ENCODE measurements at places on chromosomes 5 and 9.

GRCh38 chr9:121975801-121976277 lies 117.3 kb downstream of the TTLL11 start:
- no peak for DNase-seq

DNA sequence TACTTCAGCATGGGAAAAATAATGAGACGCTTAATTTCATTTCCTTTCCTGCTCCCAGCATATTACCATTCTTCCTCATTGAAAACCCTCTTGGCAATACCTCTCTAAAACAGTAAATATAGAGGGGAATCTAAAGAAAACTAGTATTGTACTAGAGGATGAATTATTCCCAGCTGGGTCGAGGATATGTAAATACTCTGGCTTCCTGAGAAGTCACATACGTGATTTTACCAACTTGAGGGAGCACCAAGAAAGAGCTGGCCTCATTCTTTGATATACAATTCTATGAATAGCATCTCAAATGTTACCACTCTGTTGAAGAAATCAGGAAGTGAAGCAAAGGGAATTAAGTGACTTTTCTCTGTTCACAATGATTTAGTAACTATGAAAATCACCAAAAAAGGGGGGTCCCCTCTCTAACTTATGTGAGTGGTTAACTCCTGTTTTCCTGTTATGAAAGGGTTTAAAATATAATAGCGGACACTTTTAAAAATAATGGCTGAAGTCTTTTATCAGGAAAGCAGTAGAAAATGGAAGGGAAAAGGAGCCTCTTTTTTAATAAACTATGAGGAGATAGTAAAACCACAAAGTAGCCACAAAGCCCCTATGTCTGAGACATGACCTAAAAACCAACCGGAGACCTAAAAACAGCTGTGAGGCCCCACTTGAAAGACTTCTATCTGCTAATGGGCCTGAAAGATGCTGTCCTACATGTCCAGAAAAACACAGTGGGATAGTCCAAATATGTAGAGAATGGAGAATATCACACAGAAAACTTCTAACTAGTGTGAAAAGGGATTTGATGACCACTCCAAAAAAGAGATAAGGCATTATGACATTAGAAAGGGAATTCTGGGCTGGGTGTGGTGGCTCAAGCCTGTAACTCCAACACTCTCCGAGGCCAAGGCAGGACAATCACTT lies 42.6 kb downstream of the LPAR1 start:
- no peak for DNase-seq

- DNase-seq: no peak
These were observed 447.9 kb downstream of the SPATA31D1 start for GRCh38 chr9:82436475-82436874.

GRCh38 chr9:97808972-97809371 lies 44.1 kb upstream of the FOXE1 start:
- peak; percentile 64 for DNase-seq

DNA sequence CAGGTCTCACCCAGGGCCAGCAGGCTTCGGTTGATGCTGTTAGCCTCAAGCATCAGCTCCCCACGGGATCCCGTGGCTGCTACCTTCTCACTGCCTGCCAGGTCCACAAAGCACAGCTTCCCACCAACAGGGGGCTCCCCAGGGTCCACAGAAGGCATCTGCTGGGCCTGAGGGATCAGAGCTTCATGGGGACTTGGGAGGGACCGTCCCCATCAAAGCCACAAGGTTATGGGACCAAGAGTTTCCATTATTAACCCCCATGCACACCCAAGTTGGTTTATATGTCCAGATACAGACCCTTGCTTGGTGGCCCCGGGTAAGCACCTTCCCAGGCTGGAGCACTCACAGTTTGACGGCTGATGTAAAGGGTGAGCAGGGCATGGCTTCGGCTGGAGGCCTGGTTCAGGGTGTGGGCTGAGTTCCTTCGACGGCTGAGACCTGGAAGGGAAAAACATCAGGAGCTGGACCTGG lies 3.0 kb downstream of the KIF12 start:
- no peak for DNase-seq

GRCh38 chr9:99713838-99714306 lies 107.8 kb upstream of the NR4A3 start:
- no peak for DNase-seq

DNA sequence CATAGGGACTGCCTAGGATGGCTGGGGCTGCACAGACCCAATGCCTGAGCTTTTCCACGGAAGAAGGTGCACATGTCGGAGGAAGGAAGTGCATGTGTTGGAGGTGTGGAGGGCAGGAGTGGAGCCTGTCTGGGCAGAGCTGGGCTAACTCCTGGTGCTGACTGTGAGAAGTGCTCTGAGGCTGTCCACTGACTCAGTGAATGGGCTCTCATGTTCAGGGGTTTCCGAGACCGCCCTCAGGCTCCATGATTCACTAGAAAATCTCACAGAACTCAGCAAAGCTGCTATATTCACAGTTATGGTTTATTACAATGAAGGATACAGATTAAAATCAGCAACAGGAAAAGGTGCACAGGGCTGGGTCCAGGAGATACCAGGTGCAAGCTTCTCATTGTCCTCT lies 37.2 kb downstream of the NTNG2 start:
- DNase-seq: no peak

- no peak for DNase-seq
These were observed 63.8 kb downstream of the SNCAIP start for GRCh38 chr5:122375801-122376200.

- no peak for DNase-seq
These were observed 62.0 kb downstream of the DROSHA start for GRCh38 chr5:31469886-31470285.

- no peak for DNase-seq
These were observed 812.8 kb upstream of the NUDT12 start for GRCh38 chr5:104375345-104375744.

DNA sequence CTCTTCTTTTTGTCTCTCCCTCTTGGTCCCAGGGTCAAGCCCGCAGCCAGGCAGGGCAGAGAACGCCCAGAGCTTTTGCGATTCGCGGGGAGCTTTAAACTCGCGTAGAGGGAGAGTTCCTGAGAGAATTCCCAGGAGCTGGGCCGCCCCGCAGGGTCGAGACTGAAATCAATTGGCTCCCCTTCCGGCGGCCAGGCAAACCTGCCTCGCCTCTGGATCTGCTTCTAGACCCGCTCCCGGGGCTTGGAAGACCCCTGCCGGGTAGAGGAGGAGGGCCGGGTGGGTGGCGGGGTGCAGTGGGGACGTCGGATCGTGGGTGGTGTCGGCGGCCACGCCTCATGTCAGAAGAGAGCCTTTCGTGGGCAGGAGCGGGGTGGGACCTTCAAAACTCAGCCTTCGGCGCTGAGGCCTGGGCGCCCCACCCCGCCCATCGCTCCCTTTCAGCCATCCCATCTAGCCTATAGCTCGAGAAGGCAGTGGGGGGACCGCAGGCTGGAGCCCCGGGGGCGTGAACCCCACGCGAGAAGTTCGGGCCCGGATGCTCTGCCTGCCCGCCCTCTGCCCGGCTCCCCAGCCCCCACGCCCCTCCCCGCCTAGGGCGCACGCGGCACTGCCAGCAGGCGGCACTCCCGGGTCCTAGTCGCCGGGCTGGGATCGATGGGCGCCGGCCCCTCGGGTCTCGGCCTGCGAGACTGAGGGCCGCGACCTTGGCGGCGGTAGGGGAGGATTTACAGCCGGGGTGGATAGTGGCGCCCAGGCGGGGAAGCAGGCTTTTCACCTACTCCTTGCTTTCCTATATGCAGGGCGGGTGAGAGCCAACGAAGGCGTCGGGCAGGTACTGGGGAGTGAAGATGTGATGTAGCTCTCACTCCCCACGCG lies 6.1 kb downstream of the PRDM6 start:
- DNase-seq: no peak

DNA sequence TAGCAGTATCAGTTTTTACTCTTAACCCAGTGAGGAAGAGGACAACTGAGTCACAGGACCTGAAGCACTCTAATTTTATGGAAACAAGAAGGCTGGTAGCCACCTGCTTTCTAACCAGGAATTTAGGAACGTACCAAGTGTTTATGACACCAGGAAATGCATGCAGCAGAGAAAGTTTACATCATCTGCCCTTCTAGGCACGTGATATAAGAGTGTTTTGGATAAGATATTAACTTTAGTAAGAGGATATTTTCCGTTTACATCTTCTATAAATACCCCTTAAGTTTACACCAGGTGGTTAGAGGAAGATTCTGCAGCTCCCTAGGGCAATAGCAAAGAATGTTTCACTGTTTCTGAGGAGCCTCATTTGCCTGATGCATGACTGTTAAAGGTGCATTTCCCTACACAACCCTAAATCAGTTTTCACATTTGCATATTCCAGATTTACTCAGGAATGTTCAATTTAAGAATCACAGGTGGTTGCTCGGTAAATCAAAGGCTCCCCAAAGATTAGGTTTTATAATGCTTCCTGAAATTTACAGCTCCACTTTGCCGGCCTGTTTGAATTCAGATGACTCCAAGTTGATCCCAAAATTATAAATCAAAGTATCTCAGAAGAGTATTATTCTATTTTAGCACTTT lies 1.8 kb downstream of the TSC1 start:
- DNase-seq: no peak

- DNase-seq: no peak
These were observed 561.1 kb upstream of the DAP start for GRCh38 chr5:11322133-11322532.

DNA sequence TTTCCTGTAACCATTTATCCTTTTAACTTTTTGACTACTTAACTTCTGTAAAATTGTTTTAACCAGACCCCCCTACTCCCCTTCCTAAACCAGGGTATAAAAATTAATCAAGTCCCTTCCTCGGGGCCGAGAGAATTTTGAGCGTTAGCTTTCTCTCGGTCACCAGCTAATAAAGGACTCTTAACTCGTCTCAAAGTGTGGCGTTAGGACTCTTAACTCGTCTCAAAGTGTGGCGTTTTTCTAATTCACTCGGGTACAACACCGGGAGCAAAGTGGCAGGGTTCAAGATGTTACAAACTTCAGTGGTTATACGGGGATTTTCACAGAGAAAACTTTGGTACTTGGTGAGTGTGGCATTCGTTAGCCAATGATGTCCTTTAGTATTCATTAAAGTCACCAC lies 39.7 kb upstream of the PPP1R26 start:
- DNase-seq: no peak

DNA sequence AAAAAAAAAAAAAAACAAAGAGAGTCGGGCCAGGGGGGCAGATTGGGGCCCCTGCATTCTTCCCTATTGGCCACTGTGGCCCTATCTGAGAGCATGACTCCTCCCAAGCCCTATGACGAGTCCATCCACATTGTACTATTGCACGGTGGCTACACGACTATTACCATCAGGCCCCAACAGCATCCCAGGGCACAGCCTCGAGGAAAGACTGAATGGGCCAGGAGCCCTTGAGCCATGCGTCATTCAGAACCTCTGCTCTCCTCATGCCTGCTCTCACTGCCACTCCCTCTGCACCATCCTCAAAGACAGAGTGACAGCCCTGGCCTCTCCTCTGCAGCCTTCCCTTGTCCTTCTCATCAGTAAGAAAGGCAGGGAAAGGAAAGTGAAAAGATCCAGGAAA lies 20.2 kb upstream of the ORM1 start:
- DNase-seq: no peak

GRCh38 chr5:133830911-133831310 lies 137.5 kb downstream of the C5orf15 start:
- DNase-seq: no peak

DNA sequence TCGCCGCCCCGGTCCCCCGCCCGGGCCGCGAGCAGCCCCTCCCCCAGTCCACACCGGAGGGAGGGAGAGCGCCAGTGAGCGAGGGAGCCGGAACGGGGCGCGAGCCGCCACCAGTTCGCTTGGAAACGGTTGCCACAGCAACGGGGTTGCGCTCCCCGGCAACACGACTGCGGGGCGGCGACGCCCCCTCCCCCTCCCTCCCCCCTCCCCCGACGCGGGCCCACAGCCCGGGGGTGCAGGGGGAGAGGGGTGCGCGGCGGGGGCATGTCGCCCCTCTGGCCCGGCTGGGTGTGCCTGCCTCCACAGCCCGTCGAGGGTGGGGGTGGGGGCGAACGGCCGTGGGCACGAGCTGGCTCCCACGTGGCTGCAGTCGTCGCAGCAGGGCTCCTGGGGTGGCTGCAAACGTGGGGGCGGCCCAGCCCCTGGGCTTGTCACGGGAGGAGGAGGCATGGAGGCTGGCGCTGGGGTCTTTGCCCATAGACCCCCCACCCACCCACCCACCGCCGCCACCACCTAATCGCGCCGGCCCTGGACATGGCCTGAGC lies 524 bp downstream of the PRR7 start:
- peak; percentile 73 for DNase-seq

DNA sequence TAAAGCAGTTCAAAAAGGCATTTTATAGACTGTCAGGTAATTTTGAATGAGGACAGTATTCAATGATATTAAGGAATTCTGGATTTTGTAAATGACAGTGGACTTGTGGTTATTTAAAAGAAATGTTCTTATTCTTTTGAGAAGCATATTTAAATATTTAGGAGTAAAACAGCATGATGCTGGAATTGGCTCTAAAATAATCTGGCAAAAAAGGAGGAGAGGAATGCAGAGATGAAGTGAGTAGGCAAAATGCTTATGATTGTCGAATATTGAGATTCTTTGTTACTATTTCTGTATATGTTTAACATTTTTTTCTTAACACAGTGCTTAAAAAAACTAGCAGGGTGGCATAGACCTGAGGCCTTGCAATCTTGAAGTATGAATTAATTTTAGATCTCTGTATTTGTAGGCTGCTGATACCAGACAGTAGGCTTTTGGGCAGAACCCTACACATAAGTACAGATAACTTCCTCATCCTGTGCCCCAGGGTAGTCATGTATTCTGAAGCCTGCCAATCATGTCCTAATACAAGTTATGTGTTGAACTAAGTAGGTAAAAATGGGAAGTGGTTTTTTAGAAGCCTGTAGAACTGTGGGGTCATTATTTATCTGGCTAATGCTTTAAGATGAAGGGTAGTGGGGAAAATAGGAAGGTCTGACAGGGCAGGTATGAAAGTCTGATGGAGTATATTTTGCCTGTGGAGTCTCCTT lies 9.4 kb downstream of the CD180 start:
- no peak for DNase-seq

DNA sequence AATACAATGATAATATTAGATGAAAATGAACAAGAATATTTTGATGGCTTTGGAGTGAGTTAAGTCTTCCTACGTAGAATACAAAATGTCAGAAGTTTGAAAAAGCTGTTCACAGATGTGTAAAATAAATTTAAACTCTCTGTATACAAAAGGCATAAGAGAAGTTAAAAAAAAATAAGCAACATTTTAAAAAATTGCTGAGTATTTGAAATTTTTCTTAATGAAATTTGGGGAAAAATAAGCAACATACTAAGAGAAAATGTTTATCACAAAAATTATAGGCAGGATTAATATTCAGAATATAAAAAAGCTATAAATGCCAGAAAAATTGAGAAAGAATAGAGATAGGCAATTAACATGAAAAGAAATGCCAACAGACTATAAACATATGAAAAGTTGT lies 470.7 kb upstream of the TRPC7 start:
- no peak for DNase-seq
